SJCRH30 (cell line): ENCODE measurements at places on chromosomes 12 and 14. TPM values are rescaled to one million over a fixed set of nuclear protein-coding genes. Genes with fewer than 3 reads are reported as not detected.

DNA sequence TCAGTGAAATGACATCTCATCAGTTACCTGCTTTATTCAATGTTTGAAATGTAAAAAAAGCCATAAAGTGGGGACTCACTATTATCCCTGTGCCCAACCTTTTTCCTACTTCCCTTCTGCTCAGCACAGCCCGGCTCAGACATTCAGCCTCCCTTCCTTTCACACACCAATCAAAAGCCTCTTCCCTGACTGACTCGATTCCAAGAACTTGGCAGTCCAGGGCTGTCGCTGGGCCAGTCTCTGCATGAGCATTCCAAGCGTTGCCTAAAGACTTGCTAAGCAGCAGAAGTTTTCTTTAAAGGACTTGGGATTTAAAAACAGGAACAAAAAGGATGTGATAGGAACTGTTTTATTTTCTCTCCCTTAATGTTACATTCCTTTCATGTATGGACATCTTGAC lies 22.7 kb downstream of the ITPR2 start:
- no peak overlapping the region for H3K4me3 ChIP-seq
- H3K27me3 ChIP-seq = no peaks in the 10 kb centered on the region
- no peak for DNase-seq
- peak overlapping the region; percentile 27; the same call in 1 of the 2 replicates for H3K27ac ChIP-seq

ACOT4 gene
- total RNA-seq = 0.08 TPM in 1 of 2 replicates, not detected in the other

GRCh38 chr14:99752486-99753121 lies 40.6 kb upstream of the EML1 start:
- peaks cover 19% of the 10 kb centered on the region; the same call in 1 of the 2 replicates for H3K27me3 ChIP-seq
- no peak overlapping the region for H3K27ac ChIP-seq
- no peaks in the 10 kb centered on the region for H3K36me3 ChIP-seq
- H3K4me1 ChIP-seq = peaks cover 45% of the 10 kb centered on the region

ASIC1 gene
- total RNA-seq = 7.5 and 8.9 TPM in 2 replicates

- H3K36me3 ChIP-seq = peaks cover 25% of the 10 kb centered on the region
- peak within 1 kb of the TSS; percentile 80 for H3K4me3 ChIP-seq
- H3K27ac ChIP-seq = peak within 1 kb of the TSS; percentile 98
- DNase-seq = peak; percentile 99
These were observed at the start of the genes APEX1 and OSGEP for GRCh38 chr14:20454516-20455354. Gene APEX1, plus strand, starts transcription at chr14:20455226. Its CDS starts 420 bp downstream, at chr14:20455646. Gene OSGEP, minus strand, starts transcription at chr14:20454812. Its CDS starts 129 bp downstream, at chr14:20454683.
